ENCODE measurements at places on chromosomes 12 and 14.

DNA sequence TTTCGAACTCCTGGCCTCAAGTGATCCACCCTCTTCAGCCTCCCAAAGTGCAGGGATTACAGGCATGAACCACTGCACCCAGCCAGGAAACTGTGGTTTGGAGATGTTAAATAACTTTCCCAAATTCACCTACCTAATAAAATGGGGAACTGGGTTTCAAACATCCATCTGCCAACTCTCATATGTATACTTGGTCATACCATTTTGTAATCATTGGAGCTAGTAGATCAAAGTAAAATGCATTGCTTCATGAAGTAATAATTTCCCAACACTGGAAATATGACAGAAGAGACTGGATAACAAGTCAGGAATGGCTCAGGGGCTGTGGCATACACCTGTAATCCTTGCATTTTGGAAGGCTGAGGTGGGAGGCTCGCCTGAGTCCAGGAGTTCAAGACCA, 5.3 kb upstream of the HECTD1 start:
- DNase-seq, result no peak

- no peak for DNase-seq
Measured at GRCh38 chr12:107138990-107139389, 45.6 kb upstream of the CRY1 start.

DNA sequence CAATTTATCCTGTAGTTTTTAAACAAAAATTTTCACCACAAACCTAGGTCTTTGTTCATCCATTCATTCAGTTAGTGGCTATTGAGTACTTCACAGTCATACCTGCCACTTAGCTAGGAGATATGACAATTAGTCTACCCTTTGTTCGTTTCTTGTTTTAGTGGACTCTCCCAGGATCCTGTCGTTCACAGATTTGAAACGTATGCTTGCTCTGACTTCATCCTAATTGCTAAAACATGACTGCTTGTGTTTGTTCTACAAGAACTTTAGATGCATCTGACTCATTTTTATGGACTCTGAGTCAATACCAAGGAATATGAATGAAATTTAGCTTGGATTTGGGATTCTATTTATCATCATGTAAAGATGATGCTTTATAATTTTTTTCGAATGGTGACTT, 69.5 kb downstream of the TBC1D30 start:
- no peak for DNase-seq

DNA sequence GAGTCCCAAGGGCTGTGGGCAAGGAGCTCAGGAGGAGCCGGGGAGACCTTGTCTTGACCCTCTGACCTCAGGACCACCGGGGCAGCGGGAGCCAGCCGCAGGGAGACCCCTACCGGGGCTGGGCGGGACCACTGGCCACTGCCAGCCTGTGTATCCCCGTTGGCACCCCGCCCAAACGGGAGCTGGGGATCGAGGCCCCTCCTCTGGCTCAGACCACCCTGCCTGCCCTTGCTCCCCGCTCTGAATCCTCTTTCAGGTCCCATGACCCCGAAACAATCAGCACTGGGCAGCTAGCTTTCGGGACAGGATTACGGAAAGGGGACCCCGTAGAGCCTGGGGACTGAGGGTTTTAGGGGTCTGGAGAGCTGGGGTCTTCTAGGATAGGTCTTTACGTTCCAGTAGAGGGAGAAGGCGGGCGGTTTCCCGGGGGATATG, 1.3 kb downstream of the GLI1 start:
- no peak for DNase-seq

GRCh38 chr12:70557583-70558191, 79.5 kb downstream of the PTPRB start:
- DNase-seq, result no peak

- no peak for DNase-seq
Measured at GRCh38 chr12:48882315-48882687, 16.6 kb upstream of the RND1 start.

DNA sequence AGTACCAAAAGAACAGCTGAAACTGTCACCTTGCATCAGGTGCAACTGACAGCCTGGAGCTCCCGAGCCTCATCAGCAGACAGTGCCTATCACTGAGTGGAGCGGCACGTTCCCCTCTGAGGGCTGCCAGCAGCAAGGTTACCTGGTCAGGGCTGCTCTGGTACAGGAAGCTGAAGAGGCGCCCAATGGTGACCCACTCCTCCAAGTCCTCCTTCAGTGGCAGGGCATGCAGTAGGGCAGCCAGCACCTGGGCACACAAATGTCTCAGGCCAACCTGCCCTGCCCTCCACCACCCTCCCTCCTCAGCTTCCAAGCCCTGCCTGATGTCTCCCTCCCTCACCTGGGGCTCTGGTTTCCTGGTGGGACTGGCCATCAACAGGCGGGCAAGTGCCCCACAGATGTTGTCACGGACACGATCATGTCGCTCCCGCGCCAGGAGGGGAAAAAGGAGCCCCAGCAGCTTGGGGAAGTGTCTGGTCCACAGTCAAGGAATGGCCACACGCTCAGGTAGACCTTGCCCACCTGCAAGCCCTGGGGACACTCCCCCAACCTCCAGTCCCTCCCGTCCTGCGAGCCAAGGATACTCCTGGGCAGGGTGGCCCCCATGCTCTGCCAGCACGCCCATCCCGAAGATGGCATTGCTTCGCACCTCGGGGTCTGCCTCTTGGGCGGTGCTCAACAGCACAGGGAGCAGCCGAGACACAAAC, 7.1 kb downstream of the IPO4 start:
- DNase-seq, result no peak

DNA sequence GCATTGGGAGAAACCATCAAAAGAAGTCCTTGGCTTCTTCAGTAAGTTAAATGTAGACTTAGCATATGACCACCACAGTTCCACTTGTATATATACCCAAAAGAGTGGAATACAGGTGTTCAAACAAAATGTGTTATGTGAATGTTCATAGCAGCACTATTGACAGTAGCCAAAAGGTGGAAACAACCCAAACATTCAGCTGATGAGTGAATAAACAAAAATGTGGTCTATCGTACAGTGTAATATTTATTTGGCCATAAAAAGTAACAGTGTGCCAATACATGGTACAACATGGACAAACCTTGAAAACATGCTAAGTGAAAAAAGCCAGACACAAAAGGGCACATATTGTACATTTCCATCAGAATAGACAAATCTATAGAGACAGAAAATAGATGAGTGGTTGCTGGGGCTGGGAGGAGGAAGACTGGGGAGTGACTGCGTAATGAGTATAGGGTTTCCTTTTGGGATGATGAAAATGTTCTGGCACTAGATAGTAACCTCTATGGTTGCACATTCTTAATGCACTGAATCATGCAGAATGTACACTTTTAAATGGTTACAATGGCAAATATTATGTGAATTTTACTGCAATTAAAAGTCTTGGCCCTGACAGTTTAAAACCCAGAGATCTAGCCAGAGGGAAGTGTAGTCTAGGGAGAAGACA, 5.5 kb downstream of the ERP29 start:
- no peak for DNase-seq

GRCh38 chr12:89217472-89217871, 134.8 kb downstream of the DUSP6 start:
- no peak for DNase-seq

DNA sequence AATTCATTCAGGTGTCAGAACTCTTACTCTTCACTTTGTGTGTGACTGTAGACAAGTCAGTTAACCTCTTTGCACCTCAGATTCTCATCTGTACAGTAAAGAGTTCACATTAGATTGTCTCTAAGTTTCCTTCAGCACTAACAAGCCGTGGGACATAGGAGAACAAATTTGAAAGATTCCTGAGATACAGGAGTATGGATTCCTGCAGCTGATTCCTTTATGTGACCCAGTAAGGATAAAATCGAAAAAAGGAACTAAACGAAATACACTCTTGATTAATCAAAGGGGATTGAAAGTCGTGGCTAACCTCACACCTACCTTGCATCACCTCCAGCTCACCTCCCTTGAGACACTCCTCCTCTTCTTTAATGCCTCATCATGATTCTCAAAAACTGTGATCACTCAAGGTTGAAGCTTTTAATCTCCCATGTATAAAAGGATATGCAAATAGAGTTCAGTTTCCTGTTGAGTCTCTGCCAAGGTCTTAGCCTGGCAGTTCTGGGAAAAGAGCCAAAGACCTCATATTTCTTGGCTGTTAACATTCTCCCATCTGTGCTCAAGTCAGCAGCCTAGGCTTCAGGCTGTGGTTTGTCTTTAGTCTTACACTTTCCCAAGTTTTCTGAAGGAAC, 156.6 kb downstream of the DAD1 start:
- DNase-seq, result no peak

DNA sequence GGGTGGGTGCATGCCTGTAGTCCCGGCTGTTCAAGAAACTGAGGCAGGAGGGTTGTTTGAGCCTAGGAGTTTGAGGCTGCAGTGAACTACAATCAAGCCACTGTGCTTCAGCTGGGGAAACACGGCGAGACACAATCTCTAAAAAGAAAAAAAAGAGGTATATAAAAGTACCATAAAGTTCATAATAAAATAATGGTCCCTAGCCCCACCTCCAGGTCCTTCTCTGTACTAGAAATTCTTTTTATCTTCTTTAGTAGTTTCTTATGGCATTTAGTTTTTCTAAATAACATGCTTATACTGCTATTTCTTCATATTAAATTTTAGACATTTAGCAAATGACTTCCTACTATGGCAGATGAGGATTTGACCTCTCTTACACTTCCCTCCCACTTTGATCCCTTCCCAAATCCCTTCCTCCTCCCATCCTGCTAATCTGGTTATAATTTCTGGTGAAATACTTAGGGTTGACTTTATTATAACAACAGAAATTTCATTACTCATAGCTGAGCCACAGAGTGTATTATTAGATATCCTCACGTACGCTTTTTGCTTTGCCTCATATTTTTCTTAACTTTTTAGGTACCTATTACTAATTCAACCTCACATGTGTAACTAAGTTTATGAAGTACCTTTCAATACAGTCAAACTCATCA, 94.7 kb downstream of the SLC41A2 start:
- DNase-seq, result no peak

DNA sequence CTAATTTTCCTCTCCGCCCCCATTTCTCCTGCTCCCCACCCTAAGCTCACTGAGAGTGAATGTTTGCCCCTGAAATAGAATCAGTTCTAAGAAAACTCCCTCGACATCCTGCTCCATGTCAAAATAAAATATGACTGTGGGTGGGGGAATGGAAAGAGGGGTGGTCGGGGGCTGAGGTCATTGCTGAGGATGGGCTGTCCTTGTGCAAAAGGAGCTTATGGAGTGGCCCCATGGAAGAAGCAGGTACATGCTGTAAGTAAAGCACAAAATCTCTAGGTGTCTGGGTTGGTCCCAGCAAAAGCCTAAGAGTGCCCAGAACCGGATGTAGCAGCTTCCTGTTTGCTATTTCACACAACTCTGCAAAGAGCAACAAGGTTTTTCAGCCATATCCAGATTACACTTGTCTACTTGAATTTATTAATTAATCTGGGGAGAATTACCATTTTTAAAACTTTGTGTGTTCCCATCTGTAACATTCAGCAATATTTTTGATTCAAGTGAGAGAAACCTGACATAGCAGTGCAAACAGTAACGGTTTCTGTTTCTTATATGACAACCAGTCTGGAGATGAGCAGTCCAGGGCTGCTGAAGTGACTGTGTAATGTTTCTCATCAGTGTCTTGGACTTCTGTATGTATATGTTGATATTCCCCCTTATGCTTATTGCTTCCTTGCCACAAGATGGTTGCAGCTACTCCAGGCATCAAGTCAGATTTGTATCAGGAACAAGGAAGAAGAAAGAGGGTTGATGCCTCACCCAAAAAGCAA, 40.4 kb upstream of the GZMB start:
- DNase-seq, result no peak

DNA sequence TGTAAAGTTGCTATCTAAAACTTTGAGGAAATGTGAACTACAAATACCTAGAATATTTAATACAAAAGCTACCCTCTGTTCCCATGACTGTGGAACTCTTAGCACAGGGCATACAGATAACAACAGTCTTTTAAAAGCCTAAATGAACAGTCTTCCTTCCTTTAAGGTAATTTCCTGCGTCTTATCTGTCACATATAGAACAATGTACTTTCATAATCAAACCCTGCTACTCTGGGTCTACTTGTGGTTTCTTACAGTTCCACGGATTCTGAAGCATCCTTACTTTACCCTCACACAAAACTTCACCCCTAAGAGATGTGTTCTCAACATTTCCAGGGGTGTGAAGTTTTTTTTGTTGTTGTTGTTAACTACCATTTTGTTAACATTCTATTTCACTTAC, 5.1 kb downstream of the PKP2 start:
- DNase-seq, result no peak

DNA sequence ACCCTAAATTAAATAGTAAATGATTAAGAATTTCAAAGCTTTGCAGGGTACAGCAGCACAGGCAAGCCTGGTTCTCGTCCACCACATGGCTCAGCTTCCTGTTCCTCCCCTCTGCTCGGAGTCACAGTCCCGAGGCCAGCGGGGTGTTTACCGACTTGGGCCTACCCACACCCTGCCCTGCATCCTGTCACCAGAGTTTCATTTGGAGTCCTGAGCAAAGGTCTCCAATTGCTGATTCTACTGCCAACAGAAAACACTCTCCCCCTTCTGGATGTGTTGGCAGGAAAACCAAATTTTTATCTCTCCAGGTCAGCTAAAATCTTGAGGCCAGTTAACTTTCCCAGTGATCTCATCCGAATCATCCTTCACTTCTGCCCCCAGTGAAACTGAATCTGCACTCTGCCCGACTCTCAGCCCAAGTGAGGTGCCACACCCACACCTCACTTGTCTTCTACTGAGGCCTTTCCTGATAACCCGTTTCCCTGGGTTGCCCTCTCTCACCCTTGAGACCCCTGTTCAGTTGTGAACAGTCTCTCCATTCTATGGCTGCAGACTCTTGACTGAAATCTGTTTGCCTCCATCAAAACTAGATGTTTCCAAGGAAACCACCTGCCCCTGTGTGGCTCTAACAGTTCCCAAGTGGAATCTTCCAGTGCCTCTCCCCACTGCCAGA, 71.2 kb downstream of the VCPKMT start:
- DNase-seq, result no peak

DNA sequence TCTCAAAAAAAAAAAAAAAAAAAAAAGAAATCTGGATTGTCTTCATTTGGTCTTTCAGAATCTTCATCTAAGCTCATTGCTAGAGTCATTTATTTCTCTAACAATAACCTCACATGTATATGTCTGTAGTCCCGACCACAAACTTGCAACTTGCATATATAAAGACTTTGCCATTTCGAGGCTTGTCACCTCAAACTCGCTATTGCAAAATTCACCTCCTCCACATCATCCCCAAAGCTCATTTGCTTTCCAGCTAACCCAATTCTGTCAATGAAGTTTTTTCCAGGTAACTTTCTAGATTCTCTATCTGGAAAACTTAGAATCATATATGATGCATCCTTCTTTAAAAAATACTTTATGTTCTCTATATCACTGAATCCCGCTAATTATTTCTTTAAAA, 393.2 kb upstream of the ATXN7L3B start:
- DNase-seq, result no peak

DNA sequence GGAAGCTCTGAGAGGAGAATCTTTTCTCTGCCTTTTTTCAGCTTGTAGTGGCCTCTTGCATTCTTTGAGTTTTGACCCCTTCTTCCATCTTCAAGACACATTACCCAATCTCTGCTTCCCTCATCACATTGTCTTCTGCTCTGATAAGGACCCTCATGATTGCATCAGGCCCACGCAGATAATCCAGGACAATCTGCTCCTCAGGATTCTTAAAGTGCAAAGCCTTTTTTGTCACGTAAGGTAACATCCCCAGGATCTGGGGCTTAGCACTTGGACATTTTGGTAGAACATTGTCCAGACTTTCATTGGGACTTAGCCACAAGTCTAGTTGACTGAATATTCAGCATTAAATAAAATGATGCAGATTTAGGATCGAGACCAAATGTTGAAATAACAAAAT, 521.2 kb downstream of the RMST start:
- no peak for DNase-seq

- DNase-seq, result no peak
Measured at GRCh38 chr14:93005135-93005813, 82.3 kb downstream of the CHGA start.

GRCh38 chr14:85401384-85401783, 128.6 kb upstream of the FLRT2 start:
- no peak for DNase-seq

Data from cerebellar nuclear complex (tissue), 1 donor.